Stimulated activated CD8-positive, alpha-beta memory T cell treated with anti-CD3 and anti-CD28 coated beads, Interleukin-7, amount 100 ng/mL, for 1 hour (primary cell): ENCODE measurements at places on chromosomes 7 and 10.

DNA sequence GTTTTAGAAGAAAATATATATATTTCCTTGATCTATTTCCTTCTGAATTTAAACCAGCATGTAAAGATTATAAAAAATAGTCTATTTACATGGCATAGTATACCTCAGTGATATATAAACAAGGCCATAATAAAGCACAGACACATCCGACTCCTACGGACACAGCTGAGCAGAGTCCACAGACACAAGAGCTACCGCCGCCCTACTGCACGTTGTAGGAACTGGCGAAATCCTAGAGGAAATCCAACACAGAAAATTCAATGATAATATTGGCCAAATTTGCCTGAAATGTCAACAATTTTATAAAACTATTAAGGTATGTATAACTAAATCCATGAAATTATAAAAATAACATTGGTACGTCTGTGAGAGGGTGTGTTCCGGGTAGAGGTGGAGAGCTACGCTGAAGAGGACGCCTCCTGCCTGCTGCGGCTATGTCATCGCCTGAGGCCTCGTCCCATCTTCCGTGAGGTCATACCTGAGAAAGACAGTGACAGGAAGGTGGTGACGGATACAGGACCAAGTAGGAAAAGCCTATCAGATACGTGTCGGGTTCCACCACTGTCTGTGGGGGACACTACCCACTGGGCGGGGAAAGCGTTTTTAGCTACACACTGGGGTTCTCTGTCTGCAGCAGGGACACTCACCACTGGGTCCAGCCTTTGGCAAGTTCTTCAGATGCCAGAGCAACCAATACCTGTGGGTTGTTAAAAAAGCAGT lies 29.3 kb upstream of the NCAPG2 start:
- DNase-seq = no peak

DNA sequence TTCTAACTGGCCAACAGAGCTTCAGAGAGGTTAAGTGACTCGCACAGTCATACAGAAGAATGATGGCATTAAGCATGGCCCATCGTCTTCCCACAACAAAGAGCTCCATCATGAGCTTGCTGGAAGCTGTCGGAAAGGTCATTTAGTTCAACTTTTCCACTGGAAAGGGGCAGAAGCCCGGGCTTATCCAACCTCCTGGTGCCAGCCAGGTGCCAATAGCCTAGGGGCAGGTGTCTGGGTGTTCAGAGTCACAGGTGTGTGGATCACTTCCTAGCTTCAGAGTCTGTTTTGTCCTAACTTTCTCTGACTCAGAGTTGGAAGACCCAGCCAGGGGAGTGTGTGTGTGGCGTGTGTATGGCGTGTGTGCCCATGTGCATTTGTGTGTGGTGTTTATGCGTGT lies 1.3 kb upstream of the TRPV6 start:
- DNase-seq = no peak

- no peak for DNase-seq
Observed at GRCh38 chr7:55723621-55723941, 139.0 kb downstream of the SEPTIN14 start.

DNA sequence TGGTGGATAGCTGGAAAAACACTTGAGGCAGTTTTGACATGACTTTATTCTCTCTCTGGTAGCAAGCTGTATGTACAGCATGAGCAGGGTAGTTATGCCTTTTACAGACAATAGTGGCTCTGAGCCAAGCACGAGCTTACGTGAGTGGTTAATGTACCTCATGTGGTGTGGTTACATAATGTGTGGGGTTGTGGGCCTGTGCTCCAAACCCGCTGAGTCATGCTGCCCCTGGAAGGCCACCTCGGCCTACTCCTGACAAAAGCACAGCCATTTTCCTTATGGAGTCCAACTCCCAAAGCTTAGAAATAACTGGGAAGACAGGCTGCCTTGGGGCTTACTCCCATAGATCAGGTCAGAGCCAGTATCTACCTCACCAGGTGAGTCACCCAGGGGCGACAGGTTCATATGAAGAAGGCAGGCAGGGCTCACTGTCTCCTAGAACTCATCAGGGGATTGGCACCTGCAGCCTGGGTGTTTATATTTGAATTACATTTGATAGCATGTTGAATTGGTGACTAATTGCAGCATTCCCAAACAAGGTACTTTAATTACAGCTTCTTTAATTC lies 404.5 kb downstream of the ADRA2A start:
- DNase-seq = no peak

DNA sequence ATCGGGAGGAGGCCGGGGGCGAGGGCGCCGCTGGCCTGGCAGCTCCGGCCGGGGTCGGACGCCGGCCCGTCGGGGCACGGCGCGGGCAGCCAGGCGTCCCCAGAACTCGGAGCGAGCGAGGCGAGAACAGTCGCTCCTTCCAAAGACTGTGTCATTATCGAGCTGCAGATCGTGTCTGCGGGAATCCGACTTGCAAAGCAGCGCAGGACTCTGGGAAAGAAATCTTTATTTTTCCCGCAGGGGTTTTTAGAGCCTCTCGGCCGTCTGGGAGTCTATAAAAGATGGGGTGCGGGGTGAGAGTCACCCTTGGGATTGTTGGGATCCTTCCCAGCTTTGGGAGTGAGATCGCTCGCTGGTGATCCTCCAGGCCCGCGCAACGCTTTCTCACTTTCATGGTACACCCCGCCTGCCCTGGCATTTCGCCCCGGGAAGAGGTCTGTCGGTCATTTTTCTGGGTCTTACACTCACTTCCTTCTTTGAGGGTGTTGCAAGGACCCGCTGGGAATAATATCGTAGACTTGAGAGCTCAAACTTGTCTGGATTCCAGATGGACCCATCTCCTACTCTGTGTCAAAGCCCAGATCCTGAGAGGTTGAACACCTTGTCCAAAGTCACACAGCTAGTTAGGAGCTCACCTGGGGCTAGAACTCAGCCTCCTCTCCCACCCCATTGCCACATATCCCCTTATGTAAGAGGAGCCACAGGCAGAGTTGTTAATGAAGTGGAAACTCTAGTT lies 1.0 kb downstream of the UBTD1 start:
- no peak for DNase-seq

GRCh38 chr7:150365673-150366398 lies 2.8 kb upstream of the REPIN1 start:
- DNase-seq = no peak

DNA sequence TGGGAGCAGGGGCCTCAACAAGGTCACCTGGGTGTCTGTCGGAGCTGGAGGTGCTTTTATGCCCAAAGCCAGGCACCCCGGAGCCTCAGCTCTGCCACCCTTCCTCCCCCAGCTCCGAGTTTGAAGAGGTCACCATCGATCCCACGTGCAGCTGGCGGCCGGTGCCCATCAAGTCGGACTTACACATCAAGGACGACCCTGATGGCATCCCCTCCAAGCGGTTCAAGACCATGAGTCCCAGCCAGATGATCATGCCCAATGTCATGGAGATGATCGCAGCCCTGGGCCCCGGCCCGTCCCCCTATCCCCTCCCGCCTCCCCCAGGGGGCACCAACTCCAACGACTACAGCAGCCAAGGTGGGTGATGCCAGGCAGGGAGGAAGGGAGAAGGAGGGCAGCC lies 41.3 kb upstream of the PPIF start:
- DNase-seq = no peak

DNA sequence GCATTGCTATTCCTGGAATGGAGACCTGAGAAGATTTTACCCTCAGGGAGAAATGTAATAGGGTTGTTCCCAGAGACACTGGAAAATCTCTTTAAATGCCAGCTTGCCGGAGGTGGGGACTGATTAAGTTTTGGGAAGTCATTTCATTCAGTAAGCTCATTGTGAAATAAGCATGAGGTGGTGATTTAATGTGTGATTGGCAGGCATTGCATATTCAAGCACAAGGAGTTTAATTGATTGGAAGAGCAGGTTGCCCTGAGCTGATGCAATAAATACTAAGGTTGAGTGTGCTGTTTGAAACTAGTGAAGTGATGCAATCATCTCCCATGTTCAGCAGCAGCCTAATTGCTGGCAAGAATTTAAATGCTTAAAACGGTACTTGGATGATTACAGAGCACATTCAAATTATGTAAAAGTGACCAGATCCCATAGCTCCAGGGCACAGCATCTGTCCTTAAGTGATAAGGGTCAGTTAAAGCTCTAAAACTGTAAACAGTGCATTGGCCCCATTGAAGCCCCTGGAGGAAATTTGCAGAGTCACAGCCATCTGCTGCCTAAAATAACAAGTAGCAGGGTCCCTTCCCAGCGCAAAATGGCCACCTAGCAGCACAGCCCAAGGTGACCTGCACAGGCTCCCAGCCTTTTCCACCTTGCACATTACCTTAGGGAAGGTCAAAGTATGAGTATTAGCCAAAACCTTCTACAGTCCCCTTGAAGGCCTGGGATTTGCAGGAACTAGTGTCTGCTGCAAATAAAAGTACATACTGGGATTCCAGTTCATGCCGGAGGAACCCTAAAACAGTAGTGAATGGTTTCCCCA lies 92.1 kb downstream of the CCDC71L start:
- no peak for DNase-seq

GRCh38 chr10:14949291-14949690 lies 4.6 kb downstream of the DCLRE1C start:
- no peak for DNase-seq

DNA sequence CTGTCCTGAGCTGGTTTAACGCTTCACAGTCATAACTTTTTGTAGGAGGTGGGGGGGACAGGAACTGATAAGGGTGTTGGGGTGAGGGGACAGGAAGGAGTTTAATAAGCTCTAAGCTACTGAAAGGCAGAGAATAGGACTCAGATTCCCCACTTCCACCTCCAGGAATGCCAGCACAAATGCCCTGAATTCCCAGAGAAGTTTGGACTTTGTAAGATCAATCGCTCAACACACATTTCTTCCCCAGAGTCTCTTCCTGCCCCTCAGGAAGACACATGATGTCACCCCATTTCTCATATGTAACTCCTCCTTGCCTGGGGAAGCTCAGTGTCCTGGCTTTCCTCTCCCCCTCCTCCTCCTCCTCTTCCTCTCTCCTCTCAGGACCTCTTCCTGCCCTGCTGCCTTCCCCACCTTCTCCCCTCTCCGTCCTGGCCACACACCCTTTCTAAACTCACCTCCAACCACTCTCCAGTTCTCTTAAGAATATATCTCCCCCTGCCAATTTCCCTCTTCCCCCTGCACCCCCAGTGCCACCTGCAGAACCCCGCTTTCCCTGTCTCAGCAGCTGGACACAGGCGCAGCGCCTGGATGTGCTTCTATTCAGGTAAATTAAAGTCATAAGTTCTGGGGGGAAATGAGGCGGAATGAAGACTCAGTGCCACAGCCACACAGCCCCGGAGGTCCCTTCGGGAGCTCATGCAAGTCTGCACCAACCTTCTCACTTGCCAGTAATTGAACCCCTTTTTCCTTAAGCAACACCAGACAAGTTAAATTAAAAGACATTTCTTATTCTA lies 5.3 kb upstream of the LOXL4 start:
- DNase-seq = no peak

GRCh38 chr10:20185116-20185515 lies 368.9 kb downstream of the PLXDC2 start:
- no peak for DNase-seq

GRCh38 chr7:13848681-13849131 lies 140.8 kb downstream of the ETV1 start:
- DNase-seq = no peak

GRCh38 chr7:117210397-117210796 lies 112.5 kb downstream of the WNT2 start:
- DNase-seq = no peak

DNA sequence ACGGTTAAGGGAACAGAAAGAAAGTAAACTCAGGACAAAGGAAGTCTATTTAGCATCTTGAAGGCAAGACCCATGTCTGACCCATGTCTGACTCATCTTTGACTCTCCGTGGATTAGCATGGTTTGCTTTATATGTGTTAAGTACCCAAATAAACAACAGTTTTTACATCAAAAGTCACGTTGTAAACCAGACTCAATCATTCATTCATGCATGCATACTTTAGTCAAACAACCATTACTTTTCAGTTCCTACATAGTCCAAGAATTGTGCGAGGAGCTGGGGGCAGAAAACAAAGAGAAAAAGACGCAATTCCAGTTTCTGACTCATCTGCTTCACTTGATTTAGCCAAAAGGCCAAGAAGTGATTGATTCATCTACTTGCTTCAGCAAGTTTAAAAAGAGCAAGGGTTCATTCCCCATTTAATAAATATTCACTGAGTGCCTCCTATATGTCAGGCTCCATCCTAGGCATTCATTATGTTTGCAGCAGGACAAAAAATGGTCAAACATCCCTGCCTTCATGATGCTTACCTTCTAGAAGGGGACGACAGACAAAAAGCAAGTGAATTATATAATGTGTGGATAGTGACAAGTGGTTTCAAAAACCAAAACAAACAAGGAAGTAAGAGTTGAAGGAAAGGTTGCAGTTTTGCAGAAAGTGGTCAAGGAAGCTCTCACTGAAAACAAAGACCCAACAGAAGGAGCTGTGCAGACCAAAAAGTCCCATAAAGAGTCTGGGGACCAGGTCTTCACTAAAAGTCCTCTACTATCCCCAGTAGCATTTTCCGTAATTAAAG lies 116.2 kb downstream of the FAM107B start:
- DNase-seq = no peak

DNA sequence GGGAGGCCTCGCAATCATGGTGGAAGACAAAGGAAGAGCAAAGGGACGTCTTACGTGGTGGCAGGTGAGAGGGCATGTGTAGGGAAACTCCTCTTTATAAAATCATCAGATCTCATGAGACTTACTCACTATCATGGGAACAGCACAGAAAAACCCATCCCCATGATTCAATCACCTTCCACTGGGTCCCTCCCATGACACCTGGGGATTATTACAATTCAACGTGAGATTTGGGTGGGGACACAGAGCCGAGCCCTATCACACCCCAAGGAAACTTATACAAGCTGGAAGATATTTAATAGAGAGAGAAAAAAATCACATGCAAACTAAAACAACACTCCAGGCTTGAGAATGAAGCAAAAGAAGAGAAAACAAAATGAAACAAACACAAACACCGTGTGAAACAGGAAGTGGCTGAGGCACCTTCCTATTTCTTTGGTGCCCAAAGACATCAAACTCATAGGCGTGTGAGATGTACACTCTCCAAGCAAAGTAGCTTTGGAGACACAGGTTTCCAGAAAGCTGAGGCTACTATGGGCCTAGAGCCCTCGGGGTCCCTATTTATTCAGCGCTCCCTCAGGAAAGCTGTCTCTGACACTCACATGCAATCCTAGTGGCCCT lies 97.2 kb downstream of the PRKCQ start:
- DNase-seq = no peak

- no peak for DNase-seq
Observed at GRCh38 chr10:132909491-132910071, 32.8 kb downstream of the CFAP46 start.
